Thymus (tissue), 14 donors: ENCODE measurements at places on chromosomes 7 and 10.

GRCh38 chr10:13503745-13504463, 24.9 kb downstream of the BEND7 start:
- no peak for DNase-seq

GRCh38 chr7:11078247-11078834, 104.7 kb downstream of the PHF14 start:
- DNase-seq = no peak

DNA sequence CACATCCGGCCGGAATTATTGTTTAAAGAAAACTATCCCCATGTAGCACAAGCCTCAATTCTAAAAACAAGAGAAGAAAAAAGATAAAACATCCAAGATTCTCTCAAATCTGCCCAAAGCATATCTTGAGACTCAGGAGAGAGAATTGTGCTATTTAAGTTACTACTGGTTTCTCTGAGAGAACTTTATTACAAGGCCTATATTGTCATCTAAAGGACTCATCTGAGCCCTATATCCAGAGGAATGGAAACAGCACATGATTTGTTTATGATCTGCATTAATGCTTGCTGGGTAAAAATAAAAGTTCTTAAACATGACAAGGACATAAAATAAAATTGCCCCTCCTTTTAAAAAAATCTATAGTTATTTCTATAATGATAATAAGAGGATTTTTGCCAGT, 25.0 kb downstream of the LRRN3 start:
- DNase-seq = no peak

DNA sequence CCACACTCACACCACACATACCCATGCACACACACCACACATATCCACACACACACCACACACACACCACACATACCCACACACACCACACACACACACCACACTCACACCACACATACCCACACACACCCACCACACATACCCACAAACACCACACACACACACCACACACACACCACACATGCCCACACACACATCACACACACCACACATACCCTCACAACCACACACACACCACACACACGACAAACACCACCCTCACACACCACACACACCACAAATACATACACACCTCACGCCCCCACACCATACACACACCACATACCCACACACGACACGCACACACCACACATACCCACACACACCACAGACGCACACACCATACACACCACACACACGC, 119.7 kb downstream of the PON1 start:
- no peak for DNase-seq

GRCh38 chr10:112447620-112447928, 559 bp downstream of the VTI1A start:
- DNase-seq = peak; percentile 20

- DNase-seq = no peak
These were observed 37.9 kb downstream of the XRCC2 start for GRCh38 chr7:152637920-152638580.

- no peak for DNase-seq
These were observed 70.3 kb upstream of the RSU1 start for GRCh38 chr10:16887565-16887964.

DNA sequence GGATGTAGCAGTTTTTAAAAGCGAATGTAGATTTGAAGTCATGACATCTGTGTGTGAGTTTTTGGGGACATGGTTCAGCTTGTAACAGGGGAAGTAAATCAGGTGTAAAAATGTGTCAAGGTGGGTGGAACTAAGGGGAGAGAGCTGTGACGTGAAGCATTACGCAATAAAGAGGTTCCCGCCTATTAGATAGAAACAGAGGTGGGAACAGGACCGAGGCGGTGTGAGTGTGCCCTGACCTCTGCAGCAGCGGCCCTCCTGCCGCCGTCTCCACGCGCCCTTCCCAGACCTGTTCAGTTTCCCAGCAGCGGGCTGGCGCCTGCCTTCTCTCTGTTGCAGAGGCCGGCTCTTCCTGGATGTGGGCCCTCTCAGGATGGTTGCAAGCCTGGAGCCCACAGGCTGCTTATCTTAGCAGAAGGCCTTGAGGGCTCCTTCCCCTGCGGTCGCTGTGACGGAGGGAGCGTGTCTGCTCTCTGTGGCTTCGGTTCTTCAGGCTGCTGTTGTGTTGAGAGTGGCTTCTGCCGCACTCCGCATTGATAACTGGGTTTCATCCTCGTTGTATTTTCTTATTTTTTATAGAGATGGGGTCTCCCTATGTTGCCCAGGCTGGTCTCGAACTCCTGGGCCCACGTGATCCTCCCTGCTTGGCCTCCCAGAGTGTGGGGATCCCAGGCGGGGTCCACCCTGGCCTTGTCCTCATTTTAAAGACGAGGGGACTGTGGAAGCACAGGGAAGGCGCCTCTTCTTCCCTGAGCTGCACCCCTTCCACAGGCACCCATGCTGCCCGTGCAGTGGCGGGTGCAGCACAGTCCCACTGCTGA, 65.0 kb downstream of the DNAJB6 start:
- DNase-seq = no peak

- DNase-seq = no peak
These were observed 45.6 kb downstream of the PDIA4 start for GRCh38 chr7:148982654-148983199.

- no peak for DNase-seq
These were observed 48.1 kb upstream of the PLEKHA1 start for GRCh38 chr10:122326385-122326784.

GRCh38 chr10:77661100-77661499, 23.5 kb upstream of the KCNMA1 start:
- DNase-seq = no peak

GRCh38 chr7:422191-422885, 97.3 kb downstream of the PDGFA start:
- no peak for DNase-seq

DNA sequence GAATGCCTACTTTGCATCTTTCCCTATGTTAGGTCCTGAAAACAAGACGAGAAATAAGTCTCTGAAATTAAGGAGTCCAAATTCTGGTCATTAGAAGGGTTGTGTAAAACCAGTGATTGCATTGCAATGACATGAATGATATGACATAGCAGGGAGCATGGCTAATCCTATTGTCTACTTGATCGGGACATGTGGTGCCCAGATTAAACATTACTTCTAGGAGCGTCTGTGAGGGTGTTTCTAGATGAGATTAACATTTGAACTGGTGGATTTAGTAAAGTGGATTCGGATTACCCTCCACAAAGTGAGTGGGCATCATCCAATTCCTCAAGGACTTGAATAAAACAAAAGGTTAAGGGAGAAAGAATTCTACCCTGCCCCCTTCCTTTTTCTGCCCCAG, 434.9 kb upstream of the KLF6 start:
- no peak for DNase-seq

DNA sequence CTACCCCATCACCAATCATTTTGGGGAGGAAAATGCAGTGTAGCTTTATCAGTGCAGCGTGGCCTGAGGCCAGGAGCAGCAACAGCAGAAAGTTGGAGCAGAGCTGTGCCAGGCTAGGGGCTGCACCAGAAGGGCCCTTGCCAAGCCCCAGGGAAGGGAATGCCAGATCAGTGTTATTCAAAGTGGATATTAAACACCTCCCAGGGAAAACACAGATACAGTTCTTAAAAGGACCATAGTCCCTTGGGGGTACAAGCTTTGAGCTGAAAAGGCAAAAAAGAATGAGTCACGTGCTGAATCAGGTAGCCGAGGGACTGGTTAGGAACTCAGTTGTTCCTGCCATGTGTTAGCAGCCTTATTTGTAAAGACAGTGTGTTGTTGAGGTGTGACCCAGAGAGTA, 54.0 kb downstream of the GSDME start:
- DNase-seq = no peak

- DNase-seq = no peak
These were observed 11.7 kb downstream of the ANK3 start for GRCh38 chr10:60377955-60378354.

DNA sequence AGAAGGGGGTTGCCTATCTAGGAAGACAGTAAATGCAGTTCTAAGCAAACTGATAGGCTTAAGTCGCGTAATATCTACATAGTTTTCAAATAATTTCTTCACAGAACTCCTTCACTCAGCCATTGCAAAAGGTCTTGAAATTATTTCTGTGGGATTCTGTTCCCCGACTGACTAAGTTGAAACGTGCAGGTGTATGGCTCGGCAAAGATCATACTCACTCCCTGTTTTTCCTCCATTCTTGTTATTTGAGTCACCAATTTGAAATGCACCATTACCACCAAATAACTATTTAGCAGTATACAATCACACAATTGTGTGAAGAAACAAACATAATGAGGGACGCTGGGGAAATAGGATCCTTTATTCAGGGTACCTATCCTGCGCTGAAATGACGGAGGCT, 771.1 kb downstream of the GATA3 start:
- no peak for DNase-seq

DNA sequence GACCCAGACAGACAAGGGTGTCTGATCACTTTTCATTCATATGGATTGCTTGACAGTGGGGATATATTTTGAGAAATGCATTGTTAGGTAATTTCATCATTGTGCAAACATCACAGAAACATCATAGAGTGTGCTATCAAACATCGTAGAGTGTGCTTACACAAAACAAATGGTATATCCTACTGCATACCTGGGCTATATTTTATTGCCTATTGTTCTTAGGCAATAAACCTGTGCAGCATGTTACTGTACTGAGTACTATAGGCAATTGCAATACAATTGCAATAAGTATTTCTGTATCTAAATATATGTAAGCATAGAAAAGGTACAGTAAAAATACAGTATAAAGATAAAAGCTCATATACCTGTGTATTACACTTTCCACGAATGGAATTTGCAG, 319.1 kb downstream of the KIF20B start:
- no peak for DNase-seq

DNA sequence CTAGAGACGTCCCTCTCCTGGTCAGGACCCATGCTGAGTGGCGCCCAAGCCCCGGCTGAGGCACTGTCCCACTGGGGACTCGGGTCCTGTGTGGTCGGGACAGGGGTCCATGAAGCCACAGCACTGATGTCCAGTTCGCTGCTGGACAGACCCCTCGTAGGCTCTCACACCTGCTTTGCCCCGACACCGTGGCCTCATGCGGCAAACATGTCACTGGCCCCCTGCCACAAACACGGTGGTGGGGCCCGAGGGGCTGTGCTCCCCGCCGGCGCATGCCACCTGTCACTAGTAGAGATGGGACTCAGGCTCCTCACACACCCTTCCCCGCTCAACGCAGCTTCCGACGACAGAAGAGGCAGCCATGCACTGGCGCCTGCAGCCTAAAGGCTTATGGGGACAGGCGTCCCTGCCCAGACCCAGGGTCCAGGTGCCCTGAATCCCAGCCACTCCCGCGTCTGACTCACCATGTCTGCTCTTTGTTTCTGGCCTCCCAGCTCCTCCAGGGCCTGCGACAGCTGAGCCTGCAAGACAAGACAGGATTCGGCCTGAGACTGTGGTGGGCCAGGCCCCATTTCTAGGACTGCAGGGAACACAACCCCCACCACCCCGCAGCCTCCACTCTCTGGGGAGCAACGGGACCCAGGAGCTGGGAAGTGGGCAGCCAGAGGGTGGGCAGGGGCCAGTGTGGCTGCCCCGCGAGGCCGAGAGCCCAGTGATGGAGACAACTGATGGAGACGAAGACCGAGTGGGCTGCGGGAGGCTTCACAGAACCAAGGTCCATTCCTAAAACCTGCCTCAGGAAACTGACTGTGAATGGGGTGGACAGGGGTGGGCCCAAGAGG, 230.9 kb downstream of the MAD1L1 start:
- no peak for DNase-seq

GRCh38 chr10:76178532-76179292, 747.3 kb downstream of the LRMDA start:
- DNase-seq = no peak

- DNase-seq = no peak
These were observed 61.5 kb downstream of the GDI2 start for GRCh38 chr10:5751601-5752253.

DNA sequence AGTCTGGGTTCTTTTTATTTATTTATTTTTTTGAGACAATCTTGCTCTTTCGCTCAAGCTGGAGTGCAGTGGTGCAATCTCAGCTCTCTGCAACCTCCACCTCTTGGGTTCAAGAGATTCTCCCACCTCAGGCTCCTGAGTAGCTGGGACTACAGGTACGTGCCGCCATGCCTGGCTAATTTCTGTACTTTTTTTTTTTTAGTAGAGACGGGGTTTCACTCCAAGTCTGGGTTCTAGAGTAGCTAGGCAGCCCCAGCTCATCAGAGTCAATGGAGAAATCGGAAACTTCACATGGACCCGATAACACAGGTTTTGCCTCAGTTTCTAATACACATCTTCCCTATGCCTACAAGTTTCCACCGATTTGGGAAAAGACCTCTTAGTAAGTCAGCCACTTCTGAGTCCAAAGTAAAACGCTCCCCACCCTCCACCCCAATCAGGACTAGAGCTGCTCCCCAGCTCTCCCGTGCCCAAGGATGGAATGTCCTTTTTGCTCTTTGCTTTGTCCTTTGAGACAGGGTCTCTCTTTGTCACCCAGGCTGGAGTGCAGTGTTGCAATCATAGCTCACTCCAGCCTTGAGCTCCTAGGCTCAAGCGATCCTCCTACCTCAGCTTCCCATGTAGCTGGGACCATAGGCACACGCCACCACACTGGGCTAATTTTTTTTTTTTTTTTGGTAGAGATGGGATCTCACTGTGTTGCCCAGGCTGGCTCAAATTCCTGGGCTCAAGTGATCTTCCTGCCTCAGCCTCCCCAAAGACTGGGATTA, 3.8 kb upstream of the SERPINE1 start:
- DNase-seq = no peak

DNA sequence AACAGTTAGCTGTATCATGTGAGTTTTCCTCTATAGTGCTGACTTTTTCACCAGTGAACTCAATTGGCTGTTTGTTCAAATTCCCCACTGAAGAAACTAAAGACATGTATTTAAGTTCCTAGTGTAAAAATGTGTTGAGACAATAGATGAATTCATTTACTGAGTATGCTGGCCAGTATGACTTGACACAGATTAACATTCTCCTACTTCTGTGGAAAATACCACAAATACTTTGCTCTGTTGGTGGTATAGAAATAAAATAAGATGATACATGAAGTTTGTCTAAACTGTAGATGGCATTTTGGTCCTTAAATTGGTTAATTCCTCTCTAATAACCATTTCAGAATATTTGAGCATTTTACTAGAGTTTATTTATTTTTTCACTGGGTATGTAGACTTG, 227.7 kb upstream of the TEX47 start:
- DNase-seq = no peak

- no peak for DNase-seq
These were observed 41.8 kb downstream of the PTPRZ1 start for GRCh38 chr7:121914676-121915279.

- no peak for DNase-seq
These were observed 80.7 kb downstream of the CUX1 start for GRCh38 chr7:101898106-101898505.

- DNase-seq = no peak
These were observed 189.6 kb upstream of the PLXNA4 start for GRCh38 chr7:132765861-132766260.
